ENCODE measurements at places on chromosomes 1 and 21. TPM values are rescaled to one million over a fixed set of nuclear protein-coding genes. Genes with fewer than 3 reads are reported as not detected.

The RUNX3 gene
- total RNA-seq, result 98.8 TPM

The CHAF1B gene
- 31.5 TPM for total RNA-seq

The PRMT2 gene
- 92.2 TPM for total RNA-seq

The TEDDM1 gene
- not detected for total RNA-seq

The PPIAL4G gene
- 0.68 TPM for total RNA-seq

The LEFTY1 gene
- total RNA-seq, result not detected

The SPRR2E gene
- total RNA-seq, result not detected

The PDXK gene
- total RNA-seq, result 92.4 TPM

The SAMSN1 gene
- total RNA-seq, result 115 TPM

The COL11A1 gene
- not detected for total RNA-seq

The PTPRC gene
- total RNA-seq, result 552 TPM

The KCNN3 gene
- total RNA-seq, result 0.09 TPM

The S100A9 gene
- total RNA-seq, result not detected

The OR2T11 gene
- not detected for total RNA-seq

The IFNLR1 gene
- total RNA-seq, result 2.7 TPM

The TNFRSF1B gene
- 164 TPM for total RNA-seq

The PKLR gene
- not detected for total RNA-seq

The GBP4 gene
- total RNA-seq, result 76.5 TPM

The FAM72C gene
- total RNA-seq, result 17.5 TPM

The NBPF3 gene
- 4.5 TPM for total RNA-seq

The FNBP1L gene
- 0.20 TPM for total RNA-seq

The PADI2 gene
- total RNA-seq, result 0.14 TPM

The TACSTD2 gene
- not detected for total RNA-seq

The ENSA gene
- total RNA-seq, result 202 TPM

The CTSE gene
- total RNA-seq, result not detected

The TMEM269 gene
- total RNA-seq, result 0.23 TPM

The OR2T34 gene
- not detected for total RNA-seq

The SERTAD4 gene
- total RNA-seq, result not detected

The SPRR3 gene
- not detected for total RNA-seq

The PTPN22 gene
- 68.7 TPM for total RNA-seq

The HSD3B1 gene
- total RNA-seq, result not detected

The CDC73 gene
- 54.2 TPM for total RNA-seq

The GUCA2A gene
- not detected for total RNA-seq

The SNAPIN gene
- total RNA-seq, result 38.2 TPM

The NAV1 gene
- 2.3 TPM for total RNA-seq

The S100A1 gene
- not detected for total RNA-seq

The SMG5 gene
- total RNA-seq, result 69.2 TPM

The MGST3 gene
- total RNA-seq, result 101 TPM

The ZBTB7B gene
- 129 TPM for total RNA-seq

The ETV3L gene
- total RNA-seq, result not detected

The NSL1 gene
- total RNA-seq, result 40.8 TPM

The PTGFR gene
- total RNA-seq, result not detected

The C4BPB gene
- 1.1 TPM for total RNA-seq

The SLAMF1 gene
- total RNA-seq, result 63.6 TPM

The MYBPHL gene
- not detected for total RNA-seq

The LAD1 gene
- not detected for total RNA-seq

The TSPEAR gene
- not detected for total RNA-seq

The SOX13 gene
- 0.50 TPM for total RNA-seq

The TEX38 gene
- total RNA-seq, result not detected

The DARS2 gene
- 33.2 TPM for total RNA-seq

The C1orf116 gene
- not detected for total RNA-seq

The ILDR2 gene
- 8.5 TPM for total RNA-seq

The SPRR4 gene
- not detected for total RNA-seq

The ATAD3C gene
- 0.16 TPM for total RNA-seq

The PLEKHN1 gene
- 2.2 TPM for total RNA-seq

The RGS18 gene
- 0.32 TPM for total RNA-seq

Measured in T-helper 2 cell treated with Interferon-gamma antibody and Interleukin-4, amounts not matched to agents 100 ng/mL and 5 ng/mL, for 36 hours (primary cell).